ENCODE measurements at places on chromosomes 3 and 15. TPM values are rescaled to one million over a fixed set of nuclear protein-coding genes. Genes with fewer than 3 reads are reported as not detected.

DNA sequence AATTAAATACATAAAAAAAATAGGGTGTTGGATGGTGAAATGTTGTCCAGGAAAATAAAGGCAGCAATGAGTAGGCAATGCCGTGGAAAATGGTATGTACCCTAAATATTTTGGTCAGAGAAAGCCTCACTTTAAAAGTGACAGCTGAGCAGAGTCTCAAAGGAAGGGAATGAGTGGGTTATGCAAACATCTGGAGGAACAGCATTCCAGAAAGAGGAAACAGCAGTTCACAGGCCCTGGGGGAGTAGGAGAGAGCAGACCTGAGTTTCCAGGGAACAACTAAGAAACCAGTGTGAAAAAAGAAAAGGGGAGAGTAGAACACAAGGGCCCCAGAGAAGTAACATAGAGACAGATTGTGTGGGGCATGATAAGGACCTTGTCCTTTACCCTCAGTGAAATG lies 230.0 kb upstream of the CNTN3 start:
- DNase-seq: no peak

GRCh38 chr15:60510006-60510405 lies 31.1 kb upstream of the ICE2 start:
- DNase-seq: no peak

DNA sequence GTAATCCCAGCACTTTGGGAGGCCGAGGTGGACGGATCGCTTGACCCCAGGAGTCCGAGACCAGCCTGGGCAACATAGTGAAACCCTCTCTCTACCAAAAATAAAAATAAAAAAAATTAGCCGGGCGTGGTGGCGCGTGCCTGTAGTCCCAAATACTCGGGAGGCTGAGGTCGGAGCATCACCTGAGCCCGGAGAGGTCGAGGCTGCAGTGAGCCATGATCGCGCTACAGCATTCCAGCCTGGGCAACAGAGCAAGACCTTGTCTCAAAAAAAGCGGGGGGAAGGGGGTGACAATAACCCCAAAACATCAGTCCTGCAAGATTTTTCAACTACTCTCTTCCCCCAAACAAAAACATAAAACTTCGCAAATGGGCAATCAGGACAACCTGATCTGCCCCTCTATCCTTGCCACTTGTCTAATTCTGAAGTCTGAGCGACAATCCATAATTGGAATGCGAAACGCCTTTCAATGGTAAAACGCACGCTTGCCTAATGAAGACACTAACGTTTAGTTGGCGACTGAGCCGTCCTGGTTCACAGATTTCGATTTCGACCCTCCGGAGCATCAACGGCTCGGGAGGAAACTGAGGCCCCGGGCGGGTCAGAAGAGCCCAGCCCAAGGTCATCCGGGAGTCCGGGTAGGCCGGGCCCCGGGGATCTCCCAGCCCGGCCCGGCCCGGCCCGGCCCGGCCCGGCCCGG lies 868 bp downstream of the BTBD1 start:
- DNase-seq: no peak

DNA sequence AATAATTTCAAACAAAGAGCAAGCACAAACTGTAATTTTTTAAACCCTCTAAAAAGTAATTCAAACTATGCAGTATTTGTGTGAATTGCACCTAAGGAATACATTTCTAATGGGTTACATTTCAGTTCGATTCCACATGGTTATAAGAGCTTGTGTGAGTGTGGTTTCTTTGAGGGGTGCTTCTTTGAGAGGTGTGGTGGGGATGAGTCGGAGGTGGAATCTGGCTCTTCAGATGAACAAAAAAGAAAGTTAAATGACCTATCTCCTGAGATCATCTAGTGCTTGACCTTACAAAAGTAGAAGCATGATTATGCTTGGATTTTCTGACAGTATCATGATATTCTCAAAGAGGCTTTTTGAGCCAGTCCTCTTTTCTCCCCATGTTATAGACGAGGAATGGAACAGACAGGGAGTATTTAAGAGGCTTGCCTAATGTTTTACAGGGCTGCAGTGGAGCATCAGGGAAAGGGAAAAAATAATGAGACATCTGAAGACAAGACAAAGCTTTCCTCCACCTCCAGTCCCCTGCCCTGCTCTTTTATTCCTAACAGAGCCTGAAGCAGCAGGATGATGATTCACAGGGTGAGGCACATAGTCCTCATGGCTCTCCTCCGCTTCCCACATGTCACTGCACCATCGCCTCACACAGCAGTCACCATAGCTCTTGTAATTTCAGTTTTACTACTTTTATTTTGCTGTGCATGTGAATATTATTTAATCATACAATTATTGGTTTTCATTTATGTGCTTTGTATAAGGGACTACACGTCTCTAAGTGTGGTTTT lies 82.0 kb downstream of the LYSMD4 start:
- no peak for DNase-seq

- no peak for DNase-seq
Observed at GRCh38 chr3:12759097-12759679, at the start of gene TMEM40. Gene TMEM40, minus strand, starts transcription at chr3:12759259. Its CDS starts 9,427 bp downstream, at chr3:12749832.

- no peak for DNase-seq
Observed at GRCh38 chr3:181313335-181313734, 323.8 kb upstream of the DNAJC19 start.

DNA sequence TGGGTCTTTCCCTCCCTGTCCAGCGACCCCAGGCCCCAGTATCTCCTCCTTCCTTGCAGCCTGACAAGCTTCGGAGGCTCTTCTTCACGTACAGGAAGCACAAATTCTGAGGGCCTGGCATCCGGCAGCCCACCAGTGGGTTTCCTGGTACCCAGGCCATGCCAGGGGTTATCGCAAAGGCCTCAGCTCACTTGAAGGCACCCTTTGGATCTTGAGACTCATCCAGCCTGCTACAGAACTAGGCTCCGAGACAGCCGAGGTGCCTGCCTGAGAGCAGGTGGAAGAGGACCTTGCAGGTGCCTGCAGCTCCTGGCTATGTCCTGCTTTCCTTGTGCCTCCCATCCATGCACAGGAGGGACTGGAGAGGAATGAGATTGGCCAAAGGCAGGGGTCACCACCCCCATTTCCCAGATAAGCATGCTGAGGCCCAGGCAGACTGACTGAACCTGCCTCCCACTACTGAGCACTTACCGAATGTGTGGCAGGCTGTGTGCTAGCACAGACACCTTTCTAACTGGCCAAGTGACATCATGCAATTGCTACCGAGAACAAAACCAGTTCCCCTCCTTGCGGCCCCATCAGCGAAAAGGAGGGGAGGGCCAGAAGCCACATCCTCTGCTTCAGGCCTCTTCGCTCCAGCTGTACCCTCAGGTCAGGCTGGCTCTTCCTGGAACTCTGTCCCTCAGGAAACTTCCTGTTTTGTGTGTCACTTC lies 11.2 kb downstream of the SH2D7 start:
- no peak for DNase-seq

DNA sequence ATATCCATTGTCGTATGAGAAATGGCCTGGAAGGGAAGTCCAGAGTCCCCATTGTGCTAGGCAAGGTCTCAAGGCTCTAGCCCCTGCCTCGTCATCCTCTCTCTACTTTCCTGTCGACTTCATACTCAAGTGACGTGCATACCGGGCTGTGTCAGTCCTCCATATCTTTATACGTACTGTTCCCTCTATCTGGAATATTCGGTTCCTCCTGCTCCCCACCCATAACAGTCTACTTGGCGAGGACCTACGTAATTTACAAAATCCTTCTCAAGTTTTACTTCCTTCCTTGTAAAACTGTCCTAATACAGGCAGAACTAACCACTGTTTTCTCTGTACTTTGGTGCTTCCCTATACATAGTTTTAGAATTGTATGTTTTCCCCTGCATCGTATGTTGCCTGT lies 2.2 kb upstream of the ALPK3 start:
- no peak for DNase-seq

DNA sequence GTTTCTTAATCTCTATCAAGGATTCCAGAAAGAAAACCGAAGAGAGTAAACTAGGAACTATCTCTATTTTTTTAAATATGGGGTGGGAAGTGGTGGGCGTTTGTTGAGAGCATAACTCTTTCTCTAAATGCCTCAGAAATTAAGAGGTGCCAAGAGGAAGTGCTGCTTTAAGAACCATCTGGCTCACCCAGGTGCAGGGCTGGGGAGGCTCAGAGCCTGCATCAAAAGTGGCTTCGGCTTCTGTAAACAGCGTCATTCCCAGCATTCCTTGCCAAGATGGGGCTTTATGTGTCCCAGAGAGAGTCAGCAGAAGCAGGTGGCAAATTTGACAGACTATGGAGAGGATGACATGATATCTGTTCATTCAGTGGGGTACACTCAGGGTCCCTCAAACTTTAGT lies 123.3 kb upstream of the BFSP2 start:
- no peak for DNase-seq

GRCh38 chr15:26191193-26191592 lies 328.1 kb upstream of the ATP10A start:
- DNase-seq: no peak

DNA sequence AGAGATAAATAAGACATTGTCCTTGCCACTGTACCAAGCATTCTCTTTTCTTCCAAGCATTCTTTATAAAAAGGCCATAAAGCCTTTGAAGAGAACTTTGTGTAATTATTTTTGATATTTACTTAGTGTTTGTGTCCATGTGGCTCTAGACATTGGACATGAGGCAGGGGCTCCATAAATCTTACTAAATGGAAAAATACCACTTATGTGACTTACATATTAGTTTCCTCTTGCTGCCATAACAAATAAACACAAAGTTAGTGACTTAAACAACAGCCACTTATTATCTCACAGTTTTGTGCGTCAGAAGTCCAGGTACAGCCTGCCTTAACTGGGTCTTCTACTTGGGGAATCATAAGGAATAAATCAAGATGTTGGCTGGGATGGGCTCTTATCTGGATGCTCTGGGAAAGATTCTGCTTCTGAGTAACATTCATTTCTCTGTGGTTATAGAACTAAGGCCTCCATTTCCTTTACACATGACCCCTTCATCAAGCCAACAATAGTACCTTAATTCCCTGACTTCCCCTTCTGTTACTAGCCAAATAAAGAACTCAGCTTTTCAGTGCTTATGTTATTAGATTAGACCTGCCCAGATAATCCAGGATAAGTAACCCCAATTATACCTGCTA lies 59.9 kb upstream of the COL8A1 start:
- no peak for DNase-seq

- no peak for DNase-seq
Observed at GRCh38 chr3:197295871-197296270, 2.5 kb downstream of the DLG1 start.

GRCh38 chr3:183533412-183534132 lies 21.9 kb downstream of the KLHL6 start:
- no peak for DNase-seq

GRCh38 chr3:178137206-178137605 lies 399.0 kb upstream of the KCNMB2 start:
- no peak for DNase-seq

GRCh38 chr3:15091575-15091974 lies 7.4 kb downstream of the RBSN start:
- DNase-seq: no peak

DNA sequence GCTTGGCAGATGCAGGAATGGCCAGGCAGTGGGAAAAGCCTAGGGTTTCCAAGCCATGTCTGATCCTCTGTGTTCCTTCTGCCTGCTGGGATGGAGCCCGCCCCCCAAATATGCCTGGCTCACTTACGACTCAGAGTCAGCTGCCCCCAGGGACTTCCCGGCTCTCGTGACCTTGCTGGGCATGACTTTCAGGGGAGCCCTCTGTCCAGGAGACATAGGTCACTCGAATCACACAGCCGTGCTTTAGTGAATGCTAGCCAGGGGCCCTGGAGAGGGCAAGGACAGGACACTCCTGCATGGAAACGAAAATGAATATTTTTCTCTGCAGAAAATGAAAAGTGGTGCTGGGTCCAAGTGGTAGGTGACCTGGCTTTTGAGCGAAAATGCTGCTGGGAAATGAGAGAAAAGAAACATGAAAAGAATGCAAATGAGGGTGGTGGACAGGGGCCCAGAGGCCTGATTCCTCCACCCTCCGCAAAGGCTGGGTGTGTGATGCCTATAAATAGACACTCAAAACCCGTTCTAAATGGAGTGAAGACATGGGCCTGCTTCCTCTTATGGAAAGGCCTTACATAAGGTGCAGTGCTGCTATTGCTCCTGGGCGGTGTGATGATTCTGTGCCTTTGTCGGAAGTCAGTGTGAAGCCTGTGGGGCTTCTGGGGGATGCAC lies 107.4 kb downstream of the APBA2 start:
- DNase-seq: no peak

DNA sequence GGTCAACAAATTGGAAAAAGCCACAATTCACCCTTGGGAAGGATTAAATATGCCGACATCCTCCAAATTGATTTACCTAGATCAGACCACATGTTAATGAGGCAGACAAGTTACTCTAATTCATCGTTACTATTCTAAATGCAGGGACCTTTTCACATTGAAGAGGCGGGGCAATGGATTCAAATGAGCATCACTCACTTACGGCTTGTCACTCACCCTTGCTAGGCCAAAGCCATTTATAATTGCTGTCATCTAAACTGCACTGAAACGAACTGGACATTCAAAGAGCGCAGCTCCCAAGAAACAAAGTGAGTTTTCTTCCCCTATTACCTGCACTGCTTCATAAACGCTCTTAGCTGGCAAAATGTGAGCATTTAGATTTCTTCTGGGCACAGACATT lies 313.9 kb downstream of the WDR72 start:
- no peak for DNase-seq

DNA sequence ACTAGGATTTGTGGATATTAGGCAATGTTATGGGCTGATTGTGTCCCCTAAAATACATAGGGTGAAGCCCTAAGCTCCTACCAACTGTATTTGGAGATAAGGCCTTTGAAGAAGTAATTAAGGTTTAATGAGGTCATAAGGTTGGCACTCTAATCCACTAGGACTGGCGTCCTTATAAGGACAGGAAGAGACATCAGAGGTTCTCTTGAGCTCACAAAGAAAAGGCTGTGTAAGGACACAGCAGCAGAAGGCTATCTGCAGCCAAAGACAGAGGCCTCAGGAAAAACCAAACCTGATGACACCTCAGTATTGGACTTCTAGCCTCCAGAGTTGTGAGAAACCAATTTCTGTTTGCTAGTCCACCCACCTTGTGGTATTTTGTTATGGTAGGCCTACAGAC lies 416.7 kb downstream of the ZBTB20 start:
- no peak for DNase-seq

GRCh38 chr3:78988324-78988723 lies 779.5 kb downstream of the ROBO1 start:
- no peak for DNase-seq

- DNase-seq: no peak
Observed at GRCh38 chr15:33757516-33758232, 210.6 kb upstream of the CHRM5 start.

The GPR149 gene
- total RNA-seq: not detected

The SLC30A4 gene
- 12.3 TPM for total RNA-seq

The LYSMD4 gene
- 16.0 TPM for total RNA-seq

The ANKRD34C gene
- 0.13 TPM for total RNA-seq

The NOX5 gene
- 0.45 TPM for total RNA-seq

The B3GALNT1 gene
- 9.7 TPM for total RNA-seq

The PLSCR5 gene
- total RNA-seq: not detected

The THRB gene
- 13.2 TPM for total RNA-seq

The RAMAC gene
- total RNA-seq: 10.9 TPM

The CP gene
- 26.1 TPM for total RNA-seq

The IDH2 gene
- 18.5 TPM for total RNA-seq
